ENCODE measurements at places on chromosomes 4 and X.

DNA sequence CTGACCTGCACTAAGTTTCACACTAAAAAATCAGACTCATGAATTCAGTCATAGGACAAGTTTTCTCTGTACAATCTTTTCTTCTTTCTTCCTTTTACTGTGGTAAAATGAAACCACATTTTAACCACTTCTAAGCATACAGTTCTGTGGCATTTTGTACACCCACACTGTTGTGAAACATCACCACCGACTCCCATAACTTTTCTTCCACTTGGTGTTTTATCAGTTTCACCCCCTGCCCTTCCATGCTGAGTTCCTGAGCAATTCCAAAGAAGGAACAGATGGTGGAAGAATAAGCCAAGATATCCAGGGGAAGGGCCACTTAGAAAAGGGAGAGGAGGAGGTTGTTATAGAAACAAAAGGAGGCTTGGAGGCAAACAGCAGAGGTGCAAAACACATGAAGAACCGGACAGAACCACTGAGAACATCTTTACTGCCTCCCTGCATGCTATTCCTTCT lies 22.6 kb downstream of the SLC25A4 start:
- no peak for DNase-seq

- no peak for DNase-seq
Observed at GRCh38 chr4:65069177-65069576, 601.1 kb downstream of the EPHA5 start.

DNA sequence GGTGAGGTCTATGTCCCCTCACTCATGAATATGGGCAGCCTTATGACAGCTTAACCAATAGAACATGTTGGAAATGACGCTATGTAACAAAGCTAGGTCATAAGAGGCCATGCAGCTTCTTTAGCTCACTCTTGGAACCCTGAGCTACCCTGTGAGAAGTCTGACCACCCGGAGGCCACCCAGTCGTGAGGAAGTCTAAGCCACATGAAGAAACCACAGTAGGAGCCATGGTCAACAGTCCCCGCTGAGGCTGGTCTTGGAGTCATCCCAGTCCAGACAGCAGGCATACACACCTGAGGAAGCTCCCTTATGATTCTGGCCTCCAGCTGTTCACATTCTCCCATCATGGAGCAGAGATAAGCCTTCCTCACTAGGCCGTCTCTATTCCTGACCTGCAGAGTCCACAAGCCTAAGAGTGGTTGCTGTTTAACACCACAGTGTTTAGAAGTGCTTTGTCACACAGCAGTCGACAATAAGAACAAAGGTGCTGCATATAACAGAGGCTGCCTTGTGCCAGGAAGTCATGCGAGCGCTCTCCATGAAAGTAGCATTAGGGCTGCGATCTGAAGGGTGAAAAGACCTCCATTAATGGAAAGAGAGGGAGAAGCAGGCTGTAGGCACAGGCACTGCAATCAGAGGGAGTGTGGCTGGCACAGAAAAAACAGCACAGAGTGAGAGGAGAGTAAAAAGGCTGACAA lies 38.2 kb downstream of the TSPAN5 start:
- DNase-seq = peak; percentile 82

DNA sequence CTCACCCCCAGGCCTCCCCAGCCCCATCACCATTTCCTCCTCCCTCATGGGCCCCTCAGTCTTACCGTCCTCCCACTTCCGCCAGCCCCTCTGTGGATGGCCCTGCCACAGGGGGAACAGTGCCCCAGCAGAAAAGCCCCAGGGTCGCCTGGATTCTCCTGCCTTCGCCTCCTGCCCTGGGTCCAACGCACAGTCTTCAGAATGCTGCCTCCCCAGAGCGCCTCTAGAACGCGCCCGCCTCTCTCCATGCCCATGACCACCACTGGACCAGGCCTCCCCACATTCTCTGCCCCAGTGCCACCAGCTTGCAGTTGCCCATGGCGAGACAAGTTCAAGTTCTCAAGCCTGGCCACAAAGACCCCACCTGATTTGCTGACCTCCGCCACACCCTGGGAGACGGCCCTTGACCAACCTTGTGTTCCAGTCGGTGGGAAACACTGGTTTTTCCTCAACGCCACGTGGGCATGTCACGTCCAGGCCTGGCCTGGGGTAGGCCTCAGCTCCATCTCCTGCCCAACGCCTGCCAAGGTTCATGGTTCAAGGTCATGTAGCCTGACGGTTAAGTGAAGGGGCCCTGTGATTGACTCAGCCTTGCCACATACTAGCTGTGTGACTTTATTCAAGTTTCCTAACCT lies 634 bp upstream of the PLXNB3 start:
- no peak for DNase-seq

DNA sequence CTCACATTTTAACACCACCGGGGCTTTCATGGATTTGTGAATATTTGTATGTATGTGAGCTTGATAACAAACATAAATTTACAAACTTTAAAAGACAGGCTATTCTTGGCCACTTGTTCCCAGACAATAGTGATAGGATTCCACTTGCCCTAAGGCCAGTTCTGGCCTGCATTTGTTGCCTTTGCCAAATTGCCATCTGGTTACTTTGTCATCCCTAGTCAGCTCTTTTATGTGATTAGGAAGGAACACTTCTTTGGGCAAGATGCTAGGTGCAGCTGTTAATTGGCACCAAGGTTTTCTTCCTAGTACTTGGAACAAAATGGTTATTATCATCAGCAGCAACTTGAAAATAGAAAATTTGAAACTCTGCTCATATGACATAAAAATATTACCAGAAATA lies 63.3 kb downstream of the CCSER1 start:
- DNase-seq = no peak

DNA sequence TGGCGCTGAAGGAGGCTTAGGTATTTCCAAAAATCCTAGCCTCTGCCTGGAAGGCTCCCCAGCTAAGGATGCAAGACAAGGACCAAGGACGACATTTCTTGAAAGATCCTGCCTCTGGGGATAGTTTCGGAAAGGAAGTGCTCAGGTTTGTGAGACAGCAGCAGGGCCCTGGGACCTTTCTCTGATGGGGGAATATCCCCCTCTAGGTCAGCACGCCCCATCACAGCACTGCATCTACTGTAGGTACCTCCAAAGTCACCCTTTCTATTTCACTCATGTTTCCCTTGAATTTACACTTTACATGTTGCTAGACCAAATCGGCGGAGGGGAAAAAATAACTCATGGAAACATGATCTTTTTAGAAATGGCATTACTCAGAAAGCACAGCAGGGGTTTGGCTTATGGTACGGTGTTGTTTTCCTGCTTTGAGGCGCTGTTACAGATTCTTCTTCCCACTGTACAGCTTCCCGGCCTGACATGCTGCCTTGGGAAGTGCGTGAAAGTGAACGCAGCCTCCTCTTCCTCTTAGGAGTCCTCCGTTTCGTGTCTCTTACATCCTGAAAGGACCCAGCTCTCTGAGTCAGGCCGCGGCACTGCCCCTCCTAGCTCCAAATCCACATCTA lies 77.2 kb upstream of the DHRSX start:
- DNase-seq = no peak

- no peak for DNase-seq
Observed at GRCh38 chr4:9919047-9919446, 102.2 kb downstream of the SLC2A9 start.
